Hematopoietic multipotent progenitor cell treated with erythropoietin and hydrocortisone succinate and interleukin-3 and kit ligand, for 6 days (in vitro differentiated cells): ENCODE measurements at places on chromosomes 1 and 21.

DNA sequence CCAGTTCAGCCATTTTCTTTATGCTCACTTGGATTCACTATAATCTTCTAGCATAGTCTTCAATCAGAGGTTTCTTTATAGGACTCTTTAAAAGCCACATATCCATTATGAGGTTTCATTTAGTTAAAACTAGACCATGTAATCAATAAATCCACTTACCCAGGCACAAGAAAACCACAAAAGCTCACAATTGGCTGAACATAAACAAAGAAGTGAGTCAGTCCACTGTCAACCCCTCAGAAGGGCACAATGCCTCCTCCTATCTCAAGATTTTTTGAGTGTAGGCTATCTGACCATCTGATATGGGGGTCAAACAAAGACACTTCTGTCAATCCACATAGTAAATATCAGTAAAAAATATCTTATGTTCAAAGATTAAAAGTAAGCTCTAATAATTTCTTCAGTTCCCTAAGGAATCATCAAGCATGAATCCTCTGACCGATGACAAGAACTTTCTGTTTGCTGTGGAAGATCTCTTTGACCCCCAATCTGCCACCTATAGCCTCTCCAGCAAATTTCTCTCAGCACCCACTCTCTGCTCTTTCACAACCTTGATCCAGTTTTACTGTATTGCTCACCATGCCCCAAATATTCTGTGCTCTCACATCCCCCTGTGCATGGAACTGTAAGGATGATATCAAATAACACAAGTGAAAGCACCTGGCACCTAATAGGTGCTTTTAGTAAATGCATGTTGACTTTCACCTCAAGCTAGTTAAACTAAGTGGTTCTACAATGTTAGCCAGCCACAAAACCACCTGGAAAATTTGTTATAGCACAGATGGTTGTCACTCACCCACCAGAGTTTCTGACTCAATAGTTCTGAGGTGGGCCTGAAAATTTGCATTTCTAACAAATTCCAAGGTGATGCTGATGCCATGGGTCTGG is 16.7 kb downstream of the RAB3B start:
- DNase-seq: no peak

- no peak for DNase-seq
Measured at GRCh38 chr1:71285529-71285928, 204.7 kb upstream of the ZRANB2 start.

- DNase-seq: no peak
Measured at GRCh38 chr1:165228111-165228655, 128.3 kb downstream of the LMX1A start.

GRCh38 chr1:103937763-103938357 is 188.2 kb downstream of the AMY1C start:
- DNase-seq: no peak

DNA sequence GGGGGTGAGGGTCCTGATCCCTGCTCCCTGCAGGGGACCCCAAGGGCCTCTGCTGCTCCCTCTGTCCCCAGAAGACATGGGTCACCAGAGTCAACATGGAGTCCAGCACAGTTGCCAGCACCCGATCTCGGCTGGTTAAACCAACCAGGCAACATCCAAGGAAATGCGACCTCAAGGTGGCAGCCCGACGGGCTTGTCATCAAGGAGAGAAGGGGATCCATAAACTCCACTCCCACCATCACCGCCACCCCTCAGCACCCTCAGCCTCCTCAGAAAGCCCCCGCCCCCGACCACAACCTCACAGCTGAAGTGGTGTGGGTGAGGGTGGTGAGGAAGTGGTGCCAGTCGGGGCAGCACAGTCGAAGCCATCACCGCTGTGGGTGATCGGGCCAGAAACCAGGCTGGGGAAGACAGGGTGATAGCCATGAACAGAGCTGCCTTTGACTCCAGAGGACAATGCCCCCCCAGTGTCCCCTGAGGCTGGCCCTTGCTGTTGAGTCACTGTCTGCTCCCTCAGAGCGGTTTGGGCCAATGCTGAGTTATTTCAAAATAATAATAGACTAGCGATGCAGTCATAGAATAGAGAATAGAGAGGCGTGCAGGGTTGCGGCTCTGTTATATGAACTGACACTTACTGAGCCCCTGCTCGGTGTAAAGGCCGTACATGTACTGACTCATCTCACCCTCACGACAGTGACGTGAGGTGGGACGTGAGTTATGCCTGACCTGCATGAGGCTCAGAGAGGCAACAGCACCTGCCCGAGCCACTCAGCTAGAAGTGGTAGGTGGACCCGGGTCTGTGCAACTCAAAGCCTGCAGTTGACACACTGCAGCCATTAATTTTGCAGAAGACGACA is 88.7 kb upstream of the IFFO2 start:
- DNase-seq: no peak

DNA sequence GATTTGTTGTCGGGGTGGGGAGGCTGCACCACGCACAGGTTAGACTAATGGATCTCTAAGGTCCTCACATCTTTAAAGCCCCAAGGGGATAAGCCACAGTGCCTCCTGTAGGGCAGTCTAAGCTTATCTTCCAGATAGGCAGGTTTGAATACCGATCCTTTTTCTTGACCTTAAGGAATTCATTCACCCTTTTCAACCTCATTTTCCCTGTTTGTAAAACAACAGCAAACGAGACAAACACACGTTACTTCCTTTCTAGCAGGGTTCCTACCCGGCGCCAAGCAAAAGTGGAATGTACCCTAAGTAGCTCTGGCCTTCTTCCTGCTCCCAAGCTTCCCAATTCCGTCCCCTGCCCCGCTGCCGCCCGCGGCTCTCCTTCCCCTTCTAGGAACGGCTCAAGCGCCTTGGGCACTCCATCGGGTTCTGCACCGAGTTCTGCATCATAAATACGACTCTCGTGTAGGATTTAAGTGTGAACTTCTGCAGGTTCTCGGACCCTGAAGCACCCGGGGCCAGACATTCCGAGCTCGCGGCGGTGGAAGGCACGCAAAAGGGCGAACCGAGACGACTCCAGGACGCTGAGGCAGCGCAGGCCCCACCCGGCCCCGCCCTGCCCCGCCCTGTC is 548 bp upstream of the CDC20 start:
- peak; percentile 72 for DNase-seq

DNA sequence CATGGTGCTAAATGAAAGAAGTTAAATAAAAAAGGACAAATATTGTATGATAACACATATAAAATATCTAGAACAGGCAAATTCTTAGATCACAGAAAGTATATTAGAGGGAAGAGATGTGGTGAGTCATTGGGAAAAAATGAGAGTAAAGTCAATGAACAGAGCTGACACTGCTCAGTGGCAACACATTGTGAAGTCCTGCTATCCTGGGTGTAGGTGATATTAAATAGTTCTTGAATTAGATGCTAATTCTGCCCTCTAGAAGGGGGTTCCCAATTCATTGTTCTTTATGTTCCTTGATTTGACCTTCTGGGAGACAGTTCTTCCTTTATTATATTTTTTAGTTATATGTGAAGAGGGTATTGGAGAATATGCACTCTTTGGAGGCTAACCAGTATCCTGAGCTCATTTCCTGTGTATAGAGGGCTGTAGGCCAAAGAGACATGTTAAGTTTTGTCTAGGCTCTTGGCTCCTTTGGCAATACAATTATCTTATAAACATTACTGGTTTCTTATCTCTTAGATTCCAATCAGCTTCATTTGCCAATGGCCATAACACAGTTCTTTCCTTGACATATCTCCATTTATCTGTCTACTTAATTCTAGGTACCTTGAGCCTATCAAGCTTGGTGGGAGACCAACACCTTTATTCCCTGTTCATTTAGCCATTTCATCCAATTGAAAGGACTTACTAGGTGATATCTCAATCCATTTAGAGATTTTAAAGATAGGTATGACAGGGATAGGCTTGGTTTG is 6.6 kb upstream of the SLC35A3 start:
- DNase-seq: peak; percentile 43

GRCh38 chr1:164310166-164310565 is 248.8 kb upstream of the PBX1 start:
- DNase-seq: no peak

GRCh38 chr1:43539726-43540434 is 9.2 kb downstream of the PTPRF start:
- DNase-seq: no peak

- DNase-seq: no peak
Measured at GRCh38 chr21:25062061-25062460, 545.2 kb downstream of the MRPL39 start.

DNA sequence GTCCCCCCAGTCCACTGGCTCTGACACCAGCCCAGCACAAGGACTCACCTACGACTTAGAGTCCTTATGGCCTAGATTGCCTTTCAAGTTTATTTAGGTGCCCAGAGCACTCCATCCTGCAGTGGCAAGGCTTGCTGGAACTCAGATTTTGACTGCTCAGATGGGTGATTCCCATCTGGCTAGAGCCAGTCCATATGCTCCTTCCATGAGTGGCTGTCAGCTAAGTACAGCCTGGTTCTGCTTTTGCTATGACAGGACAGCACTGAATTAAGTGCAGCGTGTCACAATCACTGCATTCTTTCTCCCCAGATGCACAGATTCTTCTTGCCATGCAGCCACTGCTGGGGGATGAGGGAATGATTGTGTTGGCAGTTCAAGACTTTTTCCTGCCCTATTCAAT is 43.8 kb downstream of the GPR52 start:
- DNase-seq: no peak

DNA sequence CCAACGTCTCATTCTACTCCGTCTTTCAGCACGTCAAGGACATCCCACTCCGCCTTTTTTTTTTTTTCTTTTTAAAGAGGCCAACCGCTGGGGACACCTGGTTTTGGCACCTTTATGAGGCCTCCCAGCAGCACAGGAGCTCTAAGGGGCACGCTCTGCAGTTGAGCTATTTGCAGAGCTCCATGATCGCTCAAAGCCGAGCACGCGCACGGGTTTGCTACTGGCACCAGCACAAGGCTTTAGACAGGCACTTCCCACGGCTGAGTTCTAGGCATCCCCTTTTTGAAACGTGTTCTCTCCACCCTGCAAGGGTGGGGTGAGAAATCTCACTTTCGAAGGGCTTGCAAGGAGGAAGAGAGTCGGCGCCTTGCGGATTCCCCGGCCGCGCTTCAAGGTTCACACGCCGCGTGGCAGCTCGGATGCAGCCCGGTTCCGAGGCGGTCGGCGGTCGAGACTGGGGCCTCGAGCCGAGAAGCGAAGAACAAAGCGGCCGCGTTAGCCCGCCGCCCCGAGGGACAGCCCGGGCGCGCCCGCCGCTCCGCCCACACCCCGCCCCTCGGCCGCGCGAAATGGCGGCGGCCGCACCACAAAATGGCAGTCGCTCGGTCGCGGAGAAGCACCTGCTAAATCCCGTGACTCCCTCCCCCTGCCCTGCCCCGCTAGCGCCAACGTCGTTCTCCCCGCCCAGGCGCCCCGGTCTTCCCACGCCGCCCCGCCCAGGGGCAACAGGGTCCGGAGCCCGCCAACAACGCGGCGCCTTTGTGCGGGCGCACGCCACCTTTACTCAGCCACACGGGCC is 12.9 kb upstream of the SPEN start:
- peak; percentile 96 for DNase-seq

- no peak for DNase-seq
Measured at GRCh38 chr1:246460406-246460805, 46.7 kb downstream of the SMYD3 start.

GRCh38 chr1:1291548-1292441 is 11.6 kb downstream of the SCNN1D start:
- peak; percentile 86 for DNase-seq

DNA sequence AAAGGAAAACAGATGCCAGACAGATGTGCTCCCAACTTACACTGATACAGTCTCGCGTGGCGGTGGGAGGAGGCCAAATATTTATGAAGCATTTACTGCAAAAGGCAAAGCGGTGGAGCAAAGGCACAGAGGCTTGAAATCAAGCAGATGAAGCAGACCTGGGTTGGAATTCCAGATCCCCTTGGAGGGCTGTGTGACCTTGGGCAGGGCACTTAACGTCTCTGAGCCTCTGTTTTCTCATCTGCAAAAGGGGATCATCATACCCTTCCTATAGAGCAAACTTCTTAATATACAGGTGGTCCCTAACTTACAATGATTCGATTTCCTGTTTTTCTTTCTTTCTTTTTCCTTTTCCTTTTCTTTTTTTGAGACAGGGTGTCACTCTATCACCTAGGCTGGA is 54.1 kb downstream of the IGSF21 start:
- no peak for DNase-seq

DNA sequence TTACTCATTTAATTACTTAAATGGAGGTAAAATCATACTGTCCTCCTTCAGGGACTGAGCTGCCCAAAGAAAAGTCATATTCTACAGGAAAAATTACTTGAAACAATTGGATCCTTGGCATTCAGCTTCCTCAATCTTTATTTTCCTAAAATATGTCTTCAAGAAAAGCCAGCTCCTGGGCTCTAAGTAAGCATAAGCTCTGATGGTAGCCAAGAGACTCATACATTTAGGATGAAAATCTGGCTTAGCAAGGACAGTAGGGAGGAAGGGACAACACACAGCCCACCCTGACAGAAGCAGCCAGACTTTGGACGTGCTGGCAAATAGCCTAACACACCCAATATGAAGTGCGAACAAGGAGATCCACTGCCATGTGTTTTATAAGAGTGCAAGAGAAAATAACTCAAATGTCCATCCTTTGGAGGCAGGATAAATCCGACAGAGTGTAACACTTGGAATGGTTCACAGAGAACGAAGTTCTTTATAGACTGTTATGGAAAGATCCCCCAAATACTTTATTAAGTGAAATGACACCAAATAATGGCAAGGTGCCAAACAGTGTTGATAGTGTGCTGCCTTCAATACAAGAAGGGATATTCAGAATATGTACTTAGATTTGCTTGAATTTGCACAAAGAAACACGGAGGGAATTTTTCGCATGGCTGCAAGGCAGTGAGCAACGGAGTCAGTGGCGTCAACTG is 14.1 kb downstream of the CAPN8 start:
- peak; percentile 11 for DNase-seq

DNA sequence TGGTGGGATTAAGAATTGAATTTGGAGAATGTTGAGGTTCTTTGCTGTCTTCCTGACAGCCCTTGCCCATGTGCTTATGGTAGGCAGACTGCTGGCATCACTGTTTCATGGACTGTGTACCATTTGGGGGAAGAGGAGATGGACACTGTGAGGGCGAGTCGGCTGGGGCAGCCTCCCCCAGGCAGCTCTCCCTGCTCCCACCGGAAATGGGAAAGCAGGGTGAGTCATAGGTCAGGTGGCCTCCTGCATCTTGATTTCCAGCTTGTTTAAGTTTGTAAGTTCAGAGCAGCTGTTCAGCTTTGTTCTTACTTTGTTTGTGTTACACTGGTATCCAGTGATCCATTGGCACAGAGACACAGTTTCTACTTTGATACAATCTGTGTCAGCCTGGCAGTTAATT is 87.2 kb upstream of the CNIH3 start:
- DNase-seq: no peak

- peak; percentile 99 for DNase-seq
Measured at GRCh38 chr1:150976879-150977694, 2.5 kb upstream of the CERS2 start.
